Kidney epithelial cell (primary cell): ENCODE measurements at places on chromosomes 5 and 9. TPM values are rescaled to one million over a fixed set of nuclear protein-coding genes. Genes with fewer than 3 reads are reported as not detected.

DNA sequence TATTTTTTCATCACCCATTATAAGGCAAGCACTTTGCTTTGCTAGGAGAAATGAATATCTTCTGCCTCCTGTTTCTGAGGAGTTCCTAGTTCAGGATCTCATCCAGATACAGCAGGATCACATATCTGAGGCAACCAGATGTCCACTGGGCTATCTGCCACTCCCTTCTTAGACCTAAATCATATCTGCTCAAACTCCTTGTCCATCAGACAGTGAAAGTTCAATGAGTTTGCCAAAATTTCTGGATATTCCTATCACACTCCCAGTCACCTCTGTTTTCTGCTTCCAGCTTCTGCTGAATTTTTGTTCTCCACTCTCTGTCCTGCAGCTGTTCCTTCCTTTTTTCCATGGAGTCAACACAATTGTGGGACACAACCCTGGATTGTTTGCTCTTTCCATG is 54.2 kb upstream of the BASP1 start:
- no peak for DNase-seq

DNA sequence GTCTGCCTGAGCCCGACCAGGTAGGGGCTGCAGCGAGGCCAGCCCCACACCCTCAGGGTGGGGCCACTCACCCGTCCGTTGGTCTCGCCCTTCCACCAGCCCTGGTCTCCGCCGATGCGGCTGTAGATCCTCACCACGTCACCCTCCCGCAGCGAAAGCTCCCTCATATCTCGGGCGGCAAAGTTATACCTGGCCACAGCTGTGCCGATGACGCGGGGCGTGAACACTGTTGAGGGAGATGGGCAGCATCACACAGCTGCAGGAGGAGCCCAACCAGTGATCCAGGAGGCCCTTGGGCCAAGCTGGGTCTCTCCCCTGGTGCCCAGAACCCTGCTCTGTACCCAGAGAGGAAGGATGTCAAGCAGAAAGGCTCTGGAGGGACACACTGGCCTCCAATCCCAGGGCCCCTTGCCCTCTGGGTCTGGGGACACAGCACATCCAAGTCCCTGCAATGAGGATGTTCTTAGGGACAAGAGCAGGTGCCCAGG is 30.3 kb upstream of the SARDH start:
- no peak for DNase-seq

GRCh38 chr5:150492621-150493020 is 15.3 kb upstream of the NDST1 start:
- DNase-seq = no peak

DNA sequence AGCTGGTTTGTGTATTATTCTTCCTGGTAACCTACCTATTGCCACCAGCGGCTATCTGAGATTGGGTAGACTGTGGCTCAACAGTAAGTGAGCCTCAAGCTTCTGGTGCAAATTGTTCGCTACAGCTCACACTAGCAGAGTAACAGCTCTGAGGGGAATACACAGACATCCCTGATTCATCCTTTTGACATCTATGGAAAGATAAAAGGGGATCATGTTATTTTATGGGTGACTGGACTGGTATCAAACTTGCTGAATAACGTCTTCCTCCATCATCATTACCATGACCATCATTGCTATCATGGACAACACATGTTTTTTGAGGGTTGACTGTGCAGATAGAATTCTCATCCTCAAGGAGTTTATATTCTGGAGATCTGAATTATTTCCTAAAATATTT is 129.6 kb downstream of the PIK3R1 start:
- DNase-seq = no peak

The HMCN2 gene
- total RNA-seq = 0.14 TPM in 1 of 2 replicates, not detected in the other

- no peak for DNase-seq
These were observed 6.5 kb downstream of the TMEM161B start for GRCh38 chr5:88262116-88262515.

The IFNA21 gene
- total RNA-seq = not detected in 2 replicates

The CAPSL gene
- total RNA-seq = not detected in 2 replicates
